ENCODE measurements at places on chromosomes 1 and 21. TPM values are rescaled to one million over a fixed set of nuclear protein-coding genes. Genes with fewer than 3 reads are reported as not detected.

FAM43B gene
- 0.68 TPM for polyA plus RNA-seq

GRCh38 chr1:154213274-154213673 is 7.1 kb upstream of the CFAP141 start:
- no peak for DNase-seq

RIIAD1 gene
- polyA plus RNA-seq: 0.59 TPM

GRCh38 chr1:21882721-21883415 is 54.2 kb downstream of the HSPG2 start:
- no peak for DNase-seq

DNA sequence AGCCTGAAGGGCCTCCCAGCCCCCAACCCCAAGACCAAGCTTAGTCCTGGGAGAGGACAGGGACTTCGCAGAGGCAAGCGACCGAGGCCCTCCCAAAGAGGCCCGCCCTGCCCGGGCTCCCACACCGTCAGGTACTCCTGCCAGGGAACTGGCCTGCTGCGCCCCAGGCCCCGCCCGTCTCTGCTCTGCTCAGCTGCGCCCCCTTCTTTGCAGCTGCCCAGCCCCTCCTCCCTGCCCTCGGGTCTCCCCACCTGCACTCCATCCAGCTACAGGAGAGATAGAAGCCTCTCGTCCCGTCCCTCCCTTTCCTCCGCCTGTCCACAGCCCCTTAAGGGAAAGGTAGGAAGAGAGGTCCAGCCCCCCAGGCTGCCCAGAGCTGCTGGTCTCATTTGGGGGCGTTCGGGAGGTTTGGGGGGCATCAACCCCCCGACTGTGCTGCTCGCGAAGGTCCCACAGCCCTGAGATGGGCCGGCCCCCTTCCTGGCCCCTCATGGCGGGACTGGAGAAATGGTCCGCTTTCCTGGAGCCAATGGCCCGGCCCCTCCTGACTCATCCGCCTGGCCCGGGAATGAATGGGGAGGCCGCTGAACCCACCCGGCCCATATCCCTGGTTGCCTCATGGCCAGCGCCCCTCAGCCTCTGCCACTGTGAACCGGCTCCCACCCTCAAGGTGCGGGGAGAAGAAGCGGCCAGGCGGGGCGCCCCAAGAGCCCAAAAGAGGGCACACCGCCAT is 21.9 kb upstream of the ARF1 start:
- no peak for DNase-seq

- DNase-seq: no peak
Observed at GRCh38 chr1:157034137-157034800, 11.3 kb downstream of the ARHGEF11 start.

Measured in muscle of back (tissue), 13 donors.